ENCODE measurements at places on chromosomes 6 and 20.

- DNase-seq = no peak
Observed at GRCh38 chr20:63773571-63774241, 34.1 kb downstream of the SLC2A4RG start.

DNA sequence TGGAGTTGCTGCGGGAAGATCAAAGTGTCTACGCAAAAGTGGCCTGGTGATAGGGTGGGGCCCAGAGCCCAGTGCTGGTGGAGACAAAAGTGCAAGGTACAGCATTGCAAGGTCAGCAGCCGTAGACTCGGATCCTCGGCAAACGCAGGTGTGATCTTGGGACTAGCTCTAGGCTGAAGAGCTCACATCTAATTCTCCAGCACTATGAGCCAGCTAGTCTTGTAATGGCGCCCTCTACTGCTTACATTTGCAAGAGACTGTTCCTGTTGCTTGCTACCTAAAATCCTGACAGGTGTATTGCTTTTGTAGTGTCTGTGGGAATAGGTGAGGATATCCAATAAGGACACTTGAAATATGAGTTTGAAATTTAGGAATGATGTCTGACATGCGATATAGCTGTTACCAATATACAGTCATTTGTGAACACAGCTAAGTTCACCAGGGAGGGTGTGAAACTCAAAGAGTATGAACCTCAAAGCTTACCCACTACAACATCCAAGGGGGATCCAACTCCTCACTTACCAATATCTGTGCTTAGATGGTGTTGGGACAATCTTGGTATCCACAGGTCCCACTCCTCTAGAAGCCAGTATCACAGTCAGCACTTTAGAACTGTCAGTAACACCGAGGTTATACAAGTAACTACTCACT lies 58.4 kb downstream of the PDE7B start:
- DNase-seq = peak; percentile 73

DNA sequence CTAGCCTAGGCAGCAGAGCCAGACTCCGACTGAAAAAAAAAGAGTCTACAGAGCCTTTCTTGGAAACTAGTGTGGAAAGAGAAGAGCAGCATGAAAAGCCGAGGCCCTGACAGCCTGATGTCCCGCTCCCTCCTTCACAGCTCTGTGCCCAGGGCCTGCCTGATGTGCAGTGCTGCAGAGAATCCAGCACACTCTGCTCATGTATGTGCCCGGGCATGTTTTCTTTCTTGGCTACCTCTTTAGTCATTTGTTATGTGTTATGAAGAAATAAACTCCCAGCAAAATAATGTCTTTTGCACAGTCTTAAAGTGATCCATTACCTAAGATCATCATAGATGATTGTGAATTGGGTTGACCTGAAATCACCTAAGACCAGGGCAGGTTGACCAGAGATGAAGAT lies 78.1 kb upstream of the EZR start:
- DNase-seq = no peak

DNA sequence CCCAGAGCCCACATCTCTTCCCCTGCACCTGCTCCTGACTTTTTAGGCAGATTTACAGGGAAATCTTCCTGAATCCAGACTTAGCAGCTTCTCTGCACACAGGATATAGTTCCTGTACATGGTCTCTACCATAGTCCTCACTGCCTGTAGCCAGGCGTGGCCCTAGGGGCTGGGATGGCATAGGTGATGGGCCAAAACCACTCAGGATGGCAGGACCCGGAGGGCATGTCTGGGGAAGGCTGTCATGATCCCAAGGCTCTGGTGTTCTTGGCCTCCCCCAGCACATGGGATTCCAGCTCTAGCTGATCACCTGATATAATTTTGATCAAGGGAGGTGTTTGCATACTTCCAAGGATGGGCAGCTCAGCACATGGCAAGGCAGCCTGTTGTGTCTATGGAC lies 58.0 kb downstream of the TOX2 start:
- DNase-seq = no peak

DNA sequence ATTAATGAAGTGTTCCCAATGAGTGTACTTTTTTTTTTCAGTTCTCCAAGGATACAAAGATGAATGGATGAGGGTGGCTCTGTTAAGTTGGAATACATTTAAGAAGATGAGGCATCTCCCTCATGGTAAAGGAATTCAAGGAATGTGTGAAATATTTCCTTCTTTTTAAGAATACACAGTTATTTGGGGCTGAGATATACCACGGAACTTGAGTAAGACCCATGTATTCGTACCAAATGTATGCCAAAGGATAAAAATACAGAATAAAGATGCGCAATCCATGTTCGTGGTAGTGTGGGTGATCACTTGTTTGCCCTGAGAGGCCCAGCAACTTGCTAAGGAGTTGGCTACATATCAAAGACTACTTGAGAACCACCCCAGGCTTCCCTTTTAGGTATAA lies 164.2 kb upstream of the TCF21 start:
- no peak for DNase-seq

- no peak for DNase-seq
Observed at GRCh38 chr6:56682635-56683034, 39.9 kb upstream of the DST start.

GRCh38 chr20:47865912-47866311 lies 80.6 kb upstream of the SULF2 start:
- DNase-seq = no peak

- DNase-seq = no peak
Observed at GRCh38 chr6:42550277-42550676, 13.6 kb upstream of the UBR2 start.

DNA sequence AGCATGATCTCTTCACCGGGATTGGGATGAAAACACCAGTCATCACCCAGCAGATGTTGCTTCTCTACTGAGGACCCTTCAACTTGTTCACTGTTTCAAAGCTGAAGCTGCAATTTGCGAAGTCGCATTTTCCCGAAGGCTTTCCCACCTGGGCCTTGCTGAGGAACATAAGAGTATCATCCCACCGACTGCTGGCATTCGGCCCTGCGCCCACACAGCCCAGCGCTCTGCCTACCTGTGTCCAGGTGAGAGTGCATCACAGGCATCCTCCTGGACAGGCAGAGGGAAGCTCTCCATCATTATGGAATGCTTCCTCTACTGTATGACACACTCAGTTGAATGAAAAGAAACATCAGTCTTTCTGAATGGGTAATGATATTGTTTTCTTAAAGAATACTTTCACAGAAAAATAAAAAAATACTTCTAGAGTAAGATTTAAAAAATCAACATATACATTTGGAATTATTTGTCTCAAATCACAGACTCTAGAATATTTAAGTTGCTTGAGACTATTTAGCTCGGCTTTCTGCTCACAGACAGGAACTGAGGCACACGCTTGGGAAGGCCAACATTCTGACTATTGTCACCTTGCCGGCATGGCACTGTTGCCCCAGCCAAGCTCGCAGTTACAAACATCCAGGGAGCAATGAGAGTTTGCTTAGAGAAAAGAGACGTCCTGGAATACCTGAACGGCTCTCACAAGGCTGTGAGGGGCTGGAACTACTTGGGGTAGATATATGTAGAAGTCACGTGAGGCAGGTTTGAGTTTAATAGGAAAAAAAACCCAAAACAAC lies 48.7 kb downstream of the FOXC1 start:
- no peak for DNase-seq
